ENCODE measurements at places on chromosomes 12 and 14.

DNA sequence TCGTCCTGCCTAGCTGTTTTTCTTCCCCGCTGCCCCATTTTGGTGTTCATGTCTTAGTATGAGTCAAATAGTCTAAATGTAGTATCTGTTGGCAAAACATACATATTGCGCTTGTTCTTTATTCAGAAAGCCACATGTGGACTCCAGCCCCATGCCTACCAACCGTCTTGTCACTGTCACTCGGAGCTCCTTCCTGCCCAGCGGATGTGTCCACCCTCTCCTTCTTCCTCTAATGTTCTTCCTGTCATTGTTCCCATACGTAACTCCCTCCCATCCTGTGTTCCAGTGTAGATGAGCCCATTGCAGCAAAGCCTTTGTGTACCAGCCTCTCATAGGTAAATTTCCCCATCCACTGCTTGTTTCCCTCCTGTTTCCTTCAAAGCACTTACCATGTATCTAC is 120.5 kb downstream of the TMX1 start:
- DNase-seq, result no peak

- DNase-seq, result no peak
These were observed 21.0 kb downstream of the ANAPC5 start for GRCh38 chr12:121331248-121331647.

- DNase-seq, result no peak
These were observed 17.6 kb upstream of the FAM222A start for GRCh38 chr12:109695961-109696461.

DNA sequence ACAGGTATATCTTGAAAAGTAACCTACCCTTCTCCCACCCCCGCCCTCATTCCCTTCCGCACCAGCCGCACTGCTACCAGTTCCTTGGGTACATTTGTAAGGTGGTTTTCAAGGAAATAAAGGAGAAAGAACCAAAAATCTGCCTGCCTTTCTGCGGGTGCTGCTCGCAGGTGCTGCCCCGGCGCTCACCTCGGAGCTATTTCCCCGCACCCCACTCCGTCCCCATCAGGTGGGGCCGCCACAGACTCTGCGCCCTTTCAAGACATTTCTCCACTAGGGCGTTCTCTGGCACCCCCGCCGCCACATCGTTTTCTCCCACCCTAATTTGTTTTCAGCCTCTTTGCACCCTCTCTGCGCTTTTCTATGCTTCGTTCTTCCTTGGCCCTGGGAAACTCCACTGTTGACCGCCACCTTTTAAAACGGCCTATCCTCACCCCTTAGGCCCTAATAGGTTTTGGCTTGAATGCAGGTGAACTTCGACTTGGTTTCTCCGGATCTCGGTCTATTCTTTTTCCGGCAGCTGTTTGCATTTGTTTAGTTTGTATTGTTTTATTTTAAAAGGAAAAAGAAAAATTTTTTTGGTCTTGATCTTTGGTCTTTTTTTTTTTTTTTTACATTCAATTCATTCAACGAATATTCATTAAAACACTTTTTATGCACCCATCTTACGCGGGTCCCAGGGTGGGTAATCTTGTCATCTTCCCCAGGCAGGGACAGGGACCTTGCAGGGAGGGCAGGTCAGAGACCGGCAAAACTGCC is 3.0 kb downstream of the VSX2 start:
- no peak for DNase-seq

DNA sequence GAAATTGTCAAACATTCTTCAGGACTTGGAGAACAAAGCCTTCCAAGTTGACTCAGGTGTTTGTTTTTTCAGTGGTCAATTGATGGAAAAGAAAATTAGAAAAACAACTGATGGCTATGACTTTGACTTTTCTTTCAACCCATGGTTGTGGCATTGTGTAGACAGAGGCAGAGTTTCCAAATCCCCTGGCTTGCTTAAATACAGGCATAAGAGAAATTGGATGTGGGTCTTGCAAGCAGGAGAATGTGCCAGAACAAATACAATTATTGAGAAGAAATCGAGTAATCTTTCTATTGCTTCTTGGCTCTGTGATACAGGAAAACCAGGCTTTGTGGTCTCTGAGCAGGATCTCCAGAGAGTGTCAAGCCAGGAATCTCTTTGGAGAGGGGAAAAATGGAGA is 40.9 kb upstream of the FRMD6 start:
- no peak for DNase-seq

DNA sequence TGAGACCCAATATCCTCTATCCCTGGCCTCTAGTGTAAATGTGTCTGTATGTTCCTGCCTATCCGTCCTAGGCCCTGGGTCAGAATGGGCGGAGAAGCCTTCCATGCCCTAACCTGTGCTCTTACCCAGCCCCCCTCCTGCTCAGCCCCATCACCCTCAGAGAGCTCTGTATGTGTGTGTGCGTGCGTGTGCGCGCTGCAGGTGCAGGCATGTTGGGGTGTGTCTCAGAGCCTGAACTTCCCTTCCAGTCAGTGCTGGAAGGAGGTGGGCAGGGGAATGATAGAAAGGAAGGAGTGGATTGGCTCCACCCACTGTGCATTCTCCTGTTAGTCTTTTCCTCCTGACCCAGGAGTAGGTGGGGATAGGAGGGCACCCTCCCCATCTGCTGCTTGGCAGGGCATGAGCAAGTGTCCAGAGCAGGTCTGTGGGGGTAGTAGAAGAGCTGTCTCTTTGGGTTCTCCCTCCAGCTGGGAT is 7.2 kb downstream of the NAB2 start:
- DNase-seq, result no peak

GRCh38 chr12:124822218-124822617 is 41.4 kb downstream of the SCARB1 start:
- DNase-seq, result no peak

DNA sequence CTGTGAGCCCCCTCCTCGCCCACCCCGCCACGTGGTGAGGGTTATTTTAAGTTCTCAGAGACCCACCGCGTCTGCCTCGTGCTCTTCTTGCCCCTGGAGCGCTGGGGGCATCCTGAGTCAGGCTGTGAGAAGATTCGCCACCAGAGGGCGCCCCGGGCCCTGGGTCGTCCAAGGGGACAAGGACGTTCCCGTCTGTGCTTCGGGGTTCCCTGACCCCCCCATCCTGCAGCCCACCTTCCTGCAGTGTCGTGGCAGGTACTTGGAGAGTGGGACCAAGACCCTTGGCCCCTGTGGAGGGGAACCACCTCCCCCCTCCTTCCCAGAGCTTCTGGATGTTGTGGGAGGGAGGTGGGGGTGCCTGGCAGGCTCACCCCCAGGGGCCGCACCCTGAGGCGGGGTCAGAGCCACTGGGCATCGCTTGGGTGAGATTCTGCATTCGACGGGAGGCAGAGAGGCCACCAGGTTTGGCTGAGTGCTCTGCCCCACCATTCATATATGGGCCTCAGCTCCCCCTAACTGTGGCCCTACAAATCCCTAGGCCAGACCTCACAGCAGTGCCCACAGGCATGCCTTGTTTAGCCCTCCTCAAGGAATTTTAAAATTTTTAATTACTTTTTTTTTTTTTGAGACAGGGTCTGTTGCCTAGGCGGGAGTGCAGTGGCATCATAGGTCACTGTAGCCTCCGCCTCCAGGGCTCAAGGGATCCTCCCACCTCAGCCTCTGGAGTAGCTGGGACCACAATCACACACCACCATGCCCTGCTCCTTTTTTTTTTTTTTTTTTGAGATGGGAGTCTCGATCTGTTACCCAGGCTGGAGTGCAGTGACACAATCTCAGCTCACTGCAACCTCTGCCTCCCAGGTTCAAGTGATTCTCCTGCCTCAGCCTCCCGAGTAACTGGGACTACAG is 17.0 kb downstream of the RHOF start:
- DNase-seq, result peak; percentile 95

DNA sequence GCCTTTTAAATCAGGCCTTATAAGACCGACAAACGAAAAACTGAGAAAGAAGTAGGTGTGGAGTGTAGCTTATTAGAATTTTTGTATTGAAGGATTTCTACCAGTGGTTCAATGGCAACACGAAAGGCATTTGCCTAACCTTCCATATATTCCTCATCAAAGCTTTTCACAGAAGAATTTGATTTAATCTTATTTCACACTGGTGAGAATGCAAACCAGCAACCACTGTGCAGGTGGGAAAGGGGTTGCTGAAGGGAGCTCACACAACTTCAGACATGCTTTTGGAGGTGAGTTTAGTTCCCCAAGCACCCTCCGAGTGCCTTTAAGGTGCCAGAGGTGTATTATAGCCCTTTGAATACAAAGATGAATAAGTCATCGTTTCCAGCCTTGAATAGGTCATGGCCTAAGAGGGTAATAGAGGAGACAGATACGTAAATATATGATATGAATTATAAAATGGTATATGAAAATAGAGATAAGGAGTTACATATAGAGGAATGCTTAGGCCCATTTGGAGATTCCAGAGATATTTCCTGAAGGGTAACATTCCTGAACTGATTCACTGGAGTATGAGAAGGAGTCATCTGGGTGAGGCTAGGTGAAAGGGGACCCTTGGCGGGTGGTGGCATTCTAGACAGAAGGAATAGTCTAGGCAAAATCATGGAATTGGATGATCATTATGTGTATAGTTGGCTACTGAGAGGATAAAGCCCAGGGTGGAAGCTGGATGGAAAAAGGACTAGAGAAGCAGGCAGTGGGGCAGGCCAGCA is 6.4 kb downstream of the ERP27 start:
- no peak for DNase-seq

- DNase-seq, result no peak
These were observed 63.7 kb downstream of the SLC24A4 start for GRCh38 chr14:92386637-92387036.

GRCh38 chr12:103833095-103833775 is 7.8 kb downstream of the NT5DC3 start:
- DNase-seq, result no peak

- no peak for DNase-seq
These were observed 99.3 kb downstream of the CACNA1C start for GRCh38 chr12:2152134-2152533.

- DNase-seq, result peak; percentile 31
These were observed 711 bp downstream of the SBNO1 start for GRCh38 chr12:123363740-123364531.

GRCh38 chr12:24718617-24719016 is 230.3 kb downstream of the BCAT1 start:
- DNase-seq, result no peak

DNA sequence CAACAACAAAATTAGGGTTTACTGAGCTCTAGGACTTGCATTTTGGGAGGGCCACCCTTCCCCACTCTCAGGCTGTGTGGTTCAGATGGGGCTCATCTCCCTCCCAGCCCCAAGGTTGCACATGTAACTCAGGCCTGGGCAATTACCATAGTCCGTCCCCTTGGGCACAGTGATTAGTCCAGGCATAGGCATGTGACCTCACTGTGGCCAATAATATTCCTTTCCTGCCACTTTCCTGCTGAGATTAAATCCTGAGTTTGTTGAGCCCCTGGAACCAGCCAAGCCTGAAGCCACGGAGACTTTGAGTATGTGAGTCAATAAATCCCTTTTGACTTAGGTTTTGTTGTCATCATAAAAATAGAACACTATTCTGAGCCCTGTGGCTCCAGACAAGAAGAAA is 113.0 kb downstream of the AACS start:
- no peak for DNase-seq

- DNase-seq, result no peak
These were observed 99.6 kb upstream of the KRR1 start for GRCh38 chr12:75611041-75611440.

GRCh38 chr14:28780843-28781820 is 14.5 kb downstream of the FOXG1 start:
- DNase-seq, result no peak

- DNase-seq, result no peak
These were observed 323.5 kb downstream of the ALG10 start for GRCh38 chr12:34345801-34346200.

- no peak for DNase-seq
These were observed 55.4 kb downstream of the SCARB1 start for GRCh38 chr12:124808272-124808671.

DNA sequence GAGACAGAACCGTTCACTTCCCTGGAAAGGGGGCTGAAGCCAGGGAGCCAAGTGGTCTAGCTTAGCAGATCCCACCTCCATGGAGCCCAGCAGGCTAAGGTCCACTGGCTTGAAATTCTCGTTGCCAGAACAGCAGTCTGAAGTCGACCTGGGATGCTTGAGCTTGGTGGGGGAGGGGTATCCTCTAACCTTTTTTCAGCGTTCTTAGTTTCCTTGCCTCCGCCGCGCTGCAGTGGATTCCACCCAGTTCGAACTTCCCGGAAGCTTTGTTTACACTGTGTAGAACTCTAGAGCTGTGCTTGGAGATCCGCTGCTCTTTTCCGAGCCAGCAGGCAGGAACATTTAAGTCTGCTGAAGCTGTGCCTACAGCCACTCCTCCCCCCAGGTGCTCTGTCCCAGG is 45.2 kb upstream of the FKBP4 start:
- no peak for DNase-seq

DNA sequence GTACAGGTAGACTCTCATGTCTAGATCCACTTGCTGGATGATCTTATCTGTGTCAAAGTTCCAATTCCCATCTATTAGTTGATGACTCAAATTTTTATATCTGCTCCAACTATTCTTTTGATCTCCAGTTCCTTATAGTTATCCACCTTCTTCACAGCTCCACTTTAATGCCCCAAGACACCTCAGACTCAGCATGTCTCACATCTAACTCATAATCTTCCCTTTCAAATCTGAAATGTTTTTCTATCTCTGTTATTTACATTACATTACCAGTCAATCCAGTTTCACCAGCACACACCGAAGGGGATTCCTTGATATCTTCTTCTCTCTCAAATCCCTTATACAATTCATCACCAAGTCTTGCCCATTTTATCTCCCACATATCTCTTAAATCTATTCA is 3.7 kb upstream of the METAP2 start:
- DNase-seq, result no peak

- DNase-seq, result no peak
These were observed 20.0 kb upstream of the HHIPL1 start for GRCh38 chr14:99624971-99625370.

- DNase-seq, result no peak
These were observed 872 bp downstream of the FAM177A1 start for GRCh38 chr14:35046751-35047536.

DNA sequence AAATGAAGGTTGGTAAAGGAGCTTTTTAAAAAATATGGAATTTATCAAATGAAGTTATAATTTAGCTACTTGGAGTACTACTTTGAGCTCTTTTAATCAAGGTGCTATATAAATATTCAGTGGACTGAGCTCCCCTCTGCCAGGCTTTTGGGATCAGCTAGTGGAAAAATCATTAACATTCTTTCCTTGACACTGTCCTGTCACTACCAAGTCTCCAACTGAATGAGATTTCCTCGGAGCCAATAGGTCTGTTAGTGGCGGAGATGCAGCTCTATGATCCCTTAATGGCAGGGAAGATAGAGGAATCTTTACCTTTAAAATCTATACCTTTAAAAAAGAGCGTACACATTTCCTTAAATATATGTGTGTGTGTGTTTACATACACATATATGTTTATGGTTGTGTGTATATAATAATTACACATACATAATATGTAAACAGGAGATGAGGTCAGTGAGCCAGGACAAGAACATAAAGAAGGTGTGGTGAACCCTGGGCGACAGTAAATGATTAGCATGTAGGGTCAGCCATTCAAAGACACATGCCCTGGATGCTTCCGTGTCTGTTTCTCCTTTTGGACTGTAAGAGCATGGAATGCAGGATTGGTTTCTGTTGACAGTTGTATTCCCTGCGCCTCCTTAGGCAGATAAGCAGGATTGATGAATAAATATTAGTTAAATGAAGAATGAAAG is 47.7 kb upstream of the ATP2A2 start:
- no peak for DNase-seq

All from stimulated activated CD4-positive, alpha-beta T cell treated with anti-CD3 and anti-CD28 coated beads, Interleukin-4, amount 100 ng/mL, for 1 hour (primary cell).